ENCODE measurements at places on chromosomes 4 and X.

- DNase-seq, result peak; percentile 28
- H3K27me3 ChIP-seq, result no peaks in the 10 kb centered on the region
- H3K4me3 ChIP-seq, result no peak overlapping the region
- no peak overlapping the region for H3K27ac ChIP-seq
Measured at GRCh38 chr4:150038335-150039076, 39.7 kb upstream of the DCLK2 start.

DNA sequence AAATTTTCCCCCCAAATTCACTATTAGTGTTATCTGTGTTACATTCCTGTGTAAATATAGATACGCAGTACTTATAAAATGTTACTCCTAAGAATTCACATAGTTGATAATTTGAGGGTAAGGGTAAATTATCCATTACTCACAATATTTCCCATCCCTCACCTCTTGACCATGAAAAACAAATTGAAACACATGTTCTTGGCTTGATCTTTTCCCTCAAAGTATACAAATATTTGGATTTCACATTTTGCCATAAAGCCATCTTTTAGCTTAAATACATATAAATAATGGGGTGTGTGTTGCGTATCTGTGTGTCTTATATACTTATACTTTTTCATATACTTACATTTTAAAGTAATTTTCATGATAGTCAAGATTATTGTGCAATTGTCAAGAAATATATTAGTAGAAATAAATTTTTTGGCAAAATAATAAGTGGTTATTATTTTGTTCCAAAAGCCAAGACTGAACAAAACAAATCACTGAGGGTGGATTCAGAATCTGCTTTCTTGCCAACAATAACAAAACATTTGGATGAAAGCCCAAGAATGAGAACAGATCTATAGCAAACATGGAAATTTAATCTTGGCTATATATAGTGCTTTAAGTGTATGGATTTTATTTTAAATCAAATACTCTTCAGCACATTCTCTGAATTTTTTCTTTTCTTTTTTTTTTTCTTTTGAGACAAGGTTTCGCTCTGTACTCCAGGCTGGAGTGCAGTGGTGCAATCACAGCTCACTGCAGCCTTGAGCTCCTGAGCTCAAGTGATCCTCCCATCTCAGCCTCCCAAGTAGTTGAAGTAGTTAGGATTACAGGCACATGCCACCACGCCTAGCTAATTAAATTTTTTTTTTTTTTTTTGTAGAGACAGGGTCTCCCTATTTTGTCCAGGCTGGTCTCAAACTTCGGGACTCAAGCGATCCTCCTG is 48.5 kb upstream of the PRSS48 start:
- H3K36me3 ChIP-seq, result no peaks in the 10 kb centered on the region
- H3K27me3 ChIP-seq, result no peaks in the 10 kb centered on the region

DNA sequence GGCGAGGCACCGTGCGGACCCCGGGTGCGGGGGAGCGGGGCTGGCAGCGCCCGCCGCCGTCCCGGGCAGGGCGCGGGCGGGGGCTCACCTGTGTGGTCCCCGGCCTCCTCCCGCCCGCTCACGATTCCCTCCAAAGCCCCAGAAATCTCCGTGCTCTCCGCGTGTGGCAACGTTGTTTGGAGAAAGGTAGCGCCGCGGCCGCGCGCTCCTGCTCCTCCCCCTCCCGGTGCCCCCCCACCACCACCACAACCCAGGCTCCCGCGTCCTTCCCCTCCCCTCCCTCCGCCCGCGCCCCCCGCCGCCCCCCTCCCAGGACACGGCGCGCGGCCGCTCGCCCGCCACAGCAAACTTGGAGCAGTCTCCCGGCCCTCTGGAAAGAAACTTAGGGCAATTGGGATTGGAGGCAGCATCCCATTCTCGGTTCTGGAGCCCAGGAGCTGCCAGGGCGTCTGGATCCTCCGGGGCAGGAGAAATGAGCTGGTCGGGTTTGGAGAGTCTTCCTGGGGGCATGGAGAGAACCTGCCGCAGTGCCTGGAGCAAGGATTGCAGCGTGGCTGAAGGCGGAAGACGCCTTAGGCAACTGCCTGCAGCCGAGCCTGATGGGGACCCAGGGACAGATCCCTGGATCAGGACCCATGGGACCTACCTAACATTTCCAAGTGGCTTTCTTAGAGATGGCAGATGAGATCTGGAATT is 855 bp downstream of the KLF3 start:
- peak overlapping the region; percentile 88 for H3K4me3 ChIP-seq
- H3K36me3 ChIP-seq, result no peaks in the 10 kb centered on the region
- peak; percentile 38 for DNase-seq
- H3K4me1 ChIP-seq, result peaks cover 20% of the 10 kb centered on the region
- no peaks in the 10 kb centered on the region for H3K27me3 ChIP-seq
- peak overlapping the region; percentile 91 for H3K27ac ChIP-seq

DNA sequence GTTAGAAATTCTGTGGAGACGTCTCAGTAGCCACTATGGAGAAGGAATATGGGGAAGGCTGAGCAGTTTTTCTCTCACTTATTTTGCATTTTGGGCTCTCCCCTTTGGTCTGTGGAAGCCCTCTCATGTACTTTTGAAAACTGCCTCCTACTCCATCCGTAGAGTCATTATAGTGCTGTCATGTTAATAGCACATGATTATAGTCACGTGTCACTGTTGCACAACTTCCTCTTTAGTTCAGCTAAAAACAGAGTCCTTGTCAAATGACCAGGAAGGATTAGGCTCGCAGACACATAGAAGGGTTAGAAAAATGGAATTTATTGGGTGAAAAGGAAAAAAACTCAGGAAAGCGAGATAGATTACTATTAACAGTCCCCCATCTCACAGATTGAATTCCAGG is 258.2 kb upstream of the CXorf51A start:
- no peak overlapping the region for H3K27ac ChIP-seq
- DNase-seq, result no peak
- H3K4me3 ChIP-seq, result no peak overlapping the region
- H3K4me1 ChIP-seq, result no peaks in the 10 kb centered on the region
- H3K27me3 ChIP-seq, result no peaks in the 10 kb centered on the region

- DNase-seq, result peak; percentile 35
- no peaks in the 10 kb centered on the region for H3K27me3 ChIP-seq
- peaks cover 6% of the 10 kb centered on the region for H3K4me1 ChIP-seq
- H3K36me3 ChIP-seq, result no peaks in the 10 kb centered on the region
Measured at GRCh38 chrX:132023896-132024386, 839 bp downstream of the STK26 start.

- H3K4me3 ChIP-seq, result no peak overlapping the region
- H3K27ac ChIP-seq, result no peak overlapping the region
- no peaks in the 10 kb centered on the region for H3K27me3 ChIP-seq
- H3K4me1 ChIP-seq, result peaks cover 25% of the 10 kb centered on the region
- H3K36me3 ChIP-seq, result no peaks in the 10 kb centered on the region
Measured at GRCh38 chrX:72102760-72103159, 29.0 kb downstream of the RTL5 start.

- no peak for DNase-seq
- no peaks in the 10 kb centered on the region for H3K4me1 ChIP-seq
- H3K27ac ChIP-seq, result no peak overlapping the region
Measured at GRCh38 chr4:151942971-151943370, 182.2 kb upstream of the GATB start.

GRCh38 chrX:46324166-46324565 is 221.1 kb downstream of the ZNF674 start:
- no peak for DNase-seq
- H3K4me1 ChIP-seq, result no peaks in the 10 kb centered on the region
- no peak overlapping the region for H3K27ac ChIP-seq
- no peak overlapping the region for H3K4me3 ChIP-seq
- no peaks in the 10 kb centered on the region for H3K36me3 ChIP-seq
- H3K27me3 ChIP-seq, result no peaks in the 10 kb centered on the region

DNA sequence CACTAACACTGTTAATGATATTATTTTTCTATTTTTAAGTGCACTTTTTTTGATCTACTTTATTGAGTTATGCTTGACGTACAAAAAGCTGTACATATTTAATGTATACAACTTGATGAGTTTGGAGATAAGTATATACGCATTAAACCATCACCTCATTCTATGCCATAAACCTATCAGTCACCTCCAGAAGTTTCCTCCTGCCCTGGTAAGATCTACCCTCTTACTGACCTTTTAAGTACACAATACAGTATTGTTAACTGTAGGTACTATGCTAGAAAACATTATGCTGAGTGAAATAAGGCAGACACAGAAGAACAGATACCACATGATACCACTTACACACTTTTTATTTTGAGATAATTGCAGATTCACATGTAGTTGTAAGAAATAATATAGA is 36.9 kb downstream of the INTS6L start:
- H3K36me3 ChIP-seq, result no peaks in the 10 kb centered on the region
- no peak overlapping the region for H3K27ac ChIP-seq
- no peak for DNase-seq

- H3K4me1 ChIP-seq, result no peaks in the 10 kb centered on the region
- no peaks in the 10 kb centered on the region for H3K36me3 ChIP-seq
- no peak overlapping the region for H3K4me3 ChIP-seq
- no peak for DNase-seq
Measured at GRCh38 chr4:1584498-1584897, 99.6 kb downstream of the FAM53A start.

- no peaks in the 10 kb centered on the region for H3K4me1 ChIP-seq
- DNase-seq, result no peak
- no peak overlapping the region for H3K4me3 ChIP-seq
- no peak overlapping the region for H3K27ac ChIP-seq
- H3K27me3 ChIP-seq, result no peaks in the 10 kb centered on the region
Measured at GRCh38 chrX:70354716-70355115, 64.8 kb downstream of the KIF4A start.

GRCh38 chr4:141849778-141850177 is 213.4 kb downstream of the IL15 start:
- H3K27me3 ChIP-seq, result no peaks in the 10 kb centered on the region
- DNase-seq, result no peak
- H3K36me3 ChIP-seq, result no peaks in the 10 kb centered on the region
- H3K27ac ChIP-seq, result no peak overlapping the region
- no peaks in the 10 kb centered on the region for H3K4me1 ChIP-seq

DNA sequence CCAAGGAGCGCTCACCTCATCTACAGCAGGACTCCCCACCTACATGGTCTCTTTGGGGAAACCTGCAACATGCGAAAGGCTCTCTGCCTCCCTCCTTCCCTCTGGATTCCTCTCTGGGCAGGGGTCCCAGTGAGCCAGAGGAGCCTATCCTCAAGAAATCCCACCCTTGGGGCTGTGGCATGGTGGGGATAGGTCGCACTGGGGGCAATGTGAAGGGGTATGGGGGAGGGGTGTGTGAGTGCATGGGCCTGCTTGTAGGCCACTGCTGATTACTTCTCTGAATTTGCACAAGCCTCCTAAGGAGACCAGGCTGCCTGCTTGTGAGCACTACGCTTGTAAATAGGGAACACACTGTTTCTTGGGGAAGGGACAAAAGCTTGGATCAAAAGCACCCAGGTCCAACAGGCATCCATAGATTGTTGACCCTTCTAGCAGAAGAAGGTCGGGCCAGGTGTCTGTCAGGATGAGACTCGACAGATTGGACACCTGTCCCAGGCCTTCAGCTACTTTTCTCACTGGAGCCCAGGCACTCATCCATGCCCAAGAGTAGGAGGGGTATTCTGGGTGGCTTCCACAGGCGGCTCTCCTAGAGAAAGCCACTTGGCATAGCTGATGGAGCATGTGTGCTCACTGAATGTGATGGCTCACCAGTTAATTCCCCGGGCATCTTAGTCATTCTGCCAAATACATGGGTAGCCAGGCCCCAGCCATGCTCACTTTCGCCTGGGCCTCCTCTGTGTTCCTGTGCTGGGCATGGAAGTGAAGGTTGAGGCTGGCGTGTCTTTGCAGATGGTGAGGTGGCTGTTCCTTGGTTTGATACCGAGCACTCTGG is 75.0 kb downstream of the NBDY start:
- H3K4me1 ChIP-seq, result 0 out of 2 replicates have a peak, but pooled peaks cover 3% of the 10 kb centered on the region
- peak overlapping the region; percentile 56 for H3K4me3 ChIP-seq

GRCh38 chrX:24148535-24149350 is 786 bp upstream of the ZFX start:
- H3K4me3 ChIP-seq, result peak overlapping the region; percentile 58
- H3K27me3 ChIP-seq, result no peaks in the 10 kb centered on the region
- H3K4me1 ChIP-seq, result peaks cover 26% of the 10 kb centered on the region
- H3K27ac ChIP-seq, result peak overlapping the region; percentile 84
- H3K36me3 ChIP-seq, result no peaks in the 10 kb centered on the region

- H3K4me1 ChIP-seq, result peaks cover 12% of the 10 kb centered on the region
- no peaks in the 10 kb centered on the region for H3K36me3 ChIP-seq
- H3K4me3 ChIP-seq, result no peak overlapping the region
- DNase-seq, result peak; percentile 41
- no peak overlapping the region for H3K27ac ChIP-seq
Measured at GRCh38 chr4:156378033-156378665, 424.5 kb upstream of the CTSO start.

- no peaks in the 10 kb centered on the region for H3K36me3 ChIP-seq
- H3K4me1 ChIP-seq, result no peaks in the 10 kb centered on the region
- DNase-seq, result no peak
- H3K27me3 ChIP-seq, result no peaks in the 10 kb centered on the region
- no peak overlapping the region for H3K4me3 ChIP-seq
Measured at GRCh38 chrX:31483336-31483735, 411.5 kb upstream of the FTHL17 start.

DNA sequence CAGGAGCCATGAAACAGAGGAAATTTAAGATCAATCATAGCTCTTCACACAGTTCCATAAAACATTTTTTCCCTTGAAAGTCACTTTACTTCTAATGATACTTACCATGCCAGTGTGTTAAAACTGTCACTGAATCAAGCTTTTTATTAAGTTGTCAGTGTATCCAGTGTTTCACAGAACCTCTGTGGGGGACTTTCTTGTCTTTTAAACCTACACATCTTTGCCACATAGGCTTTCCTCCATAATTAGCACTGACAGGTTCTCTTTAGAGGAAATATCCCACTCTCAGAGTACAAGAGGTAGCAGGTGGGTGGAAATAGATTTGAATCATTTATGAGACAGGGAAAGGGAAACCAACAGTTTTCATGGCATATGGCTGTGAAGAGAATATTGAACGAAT is 25.8 kb upstream of the DYNLT3 start:
- H3K4me1 ChIP-seq, result no peaks in the 10 kb centered on the region
- no peaks in the 10 kb centered on the region for H3K36me3 ChIP-seq
- no peak for DNase-seq
- H3K4me3 ChIP-seq, result no peak overlapping the region

DNA sequence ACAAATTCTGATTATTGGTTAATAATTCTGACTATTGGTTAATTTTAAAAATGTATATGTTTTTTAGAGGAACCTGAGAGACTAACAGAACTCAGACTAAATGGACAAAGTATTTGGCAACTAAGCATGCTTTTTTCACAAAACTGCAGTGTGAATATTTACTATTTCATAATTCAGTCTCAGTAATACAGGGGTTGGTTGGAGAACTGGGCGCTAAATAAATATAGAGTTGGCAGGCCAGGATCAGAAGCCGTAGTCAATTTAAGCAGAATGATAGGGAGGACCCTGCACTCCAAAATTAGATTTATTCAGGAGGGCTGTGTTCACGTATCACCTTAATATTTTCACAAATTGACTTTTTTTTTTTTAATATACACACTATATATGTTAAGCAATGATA is 5.8 kb downstream of the TIGD2 start:
- H3K4me3 ChIP-seq, result no peak overlapping the region
- 0 out of 2 replicates have a peak, but pooled peaks cover 5% of the 10 kb centered on the region for H3K4me1 ChIP-seq
- no peaks in the 10 kb centered on the region for H3K27me3 ChIP-seq
- no peak overlapping the region for H3K27ac ChIP-seq
- no peak for DNase-seq

GRCh38 chr4:73762409-73762808 is 22.0 kb downstream of the CXCL8 start:
- H3K36me3 ChIP-seq, result no peaks in the 10 kb centered on the region
- no peak for DNase-seq
- H3K4me1 ChIP-seq, result no peaks in the 10 kb centered on the region
- no peaks in the 10 kb centered on the region for H3K27me3 ChIP-seq
- H3K27ac ChIP-seq, result no peak overlapping the region
- no peak overlapping the region for H3K4me3 ChIP-seq

- no peak for DNase-seq
- H3K4me1 ChIP-seq, result no peaks in the 10 kb centered on the region
- no peaks in the 10 kb centered on the region for H3K36me3 ChIP-seq
- no peaks in the 10 kb centered on the region for H3K27me3 ChIP-seq
- no peak overlapping the region for H3K27ac ChIP-seq
Measured at GRCh38 chr4:10336471-10336870, 120.8 kb downstream of the ZNF518B start.
